ENCODE measurements at places on chromosomes 3 and 15. TPM values are rescaled to one million over a fixed set of nuclear protein-coding genes. Genes with fewer than 3 reads are reported as not detected.

The CFAP91 gene
- total RNA-seq, result 6.2 TPM

The MESD gene
- 24.1 TPM for total RNA-seq

DNA sequence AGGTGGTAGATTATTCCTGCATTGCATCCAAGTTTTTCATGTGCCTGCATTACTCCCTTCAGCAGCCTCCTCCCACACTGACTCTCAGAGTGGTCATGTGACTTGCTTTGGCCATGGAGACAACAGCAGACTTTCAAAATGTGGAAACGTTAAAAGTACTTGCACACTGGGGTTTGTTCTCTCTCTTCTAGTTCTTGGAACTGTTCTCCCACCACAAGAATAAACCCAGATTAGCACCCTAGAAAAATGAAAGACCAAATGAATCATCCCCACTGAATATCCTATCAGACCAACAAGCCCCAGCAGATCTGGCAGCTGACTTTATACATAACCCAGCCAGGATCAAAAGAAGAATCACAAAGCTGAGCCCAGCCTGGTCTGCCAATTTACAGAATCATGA, 398.5 kb downstream of the VPS13C start:
- no peak for DNase-seq

- DNase-seq, result no peak
Measured at GRCh38 chr3:21055015-21055414, 696.0 kb downstream of the ZNF385D start.

GRCh38 chr3:51796854-51797253, 17.8 kb upstream of the IQCF6 start:
- DNase-seq, result no peak

All from posterior vena cava (tissue), 2 donors.